NCI-H1105 treated with DMSO at 0.1 percent for 48 hours (cell line): ENCODE measurements at places on chromosomes 7 and 10.

DNA sequence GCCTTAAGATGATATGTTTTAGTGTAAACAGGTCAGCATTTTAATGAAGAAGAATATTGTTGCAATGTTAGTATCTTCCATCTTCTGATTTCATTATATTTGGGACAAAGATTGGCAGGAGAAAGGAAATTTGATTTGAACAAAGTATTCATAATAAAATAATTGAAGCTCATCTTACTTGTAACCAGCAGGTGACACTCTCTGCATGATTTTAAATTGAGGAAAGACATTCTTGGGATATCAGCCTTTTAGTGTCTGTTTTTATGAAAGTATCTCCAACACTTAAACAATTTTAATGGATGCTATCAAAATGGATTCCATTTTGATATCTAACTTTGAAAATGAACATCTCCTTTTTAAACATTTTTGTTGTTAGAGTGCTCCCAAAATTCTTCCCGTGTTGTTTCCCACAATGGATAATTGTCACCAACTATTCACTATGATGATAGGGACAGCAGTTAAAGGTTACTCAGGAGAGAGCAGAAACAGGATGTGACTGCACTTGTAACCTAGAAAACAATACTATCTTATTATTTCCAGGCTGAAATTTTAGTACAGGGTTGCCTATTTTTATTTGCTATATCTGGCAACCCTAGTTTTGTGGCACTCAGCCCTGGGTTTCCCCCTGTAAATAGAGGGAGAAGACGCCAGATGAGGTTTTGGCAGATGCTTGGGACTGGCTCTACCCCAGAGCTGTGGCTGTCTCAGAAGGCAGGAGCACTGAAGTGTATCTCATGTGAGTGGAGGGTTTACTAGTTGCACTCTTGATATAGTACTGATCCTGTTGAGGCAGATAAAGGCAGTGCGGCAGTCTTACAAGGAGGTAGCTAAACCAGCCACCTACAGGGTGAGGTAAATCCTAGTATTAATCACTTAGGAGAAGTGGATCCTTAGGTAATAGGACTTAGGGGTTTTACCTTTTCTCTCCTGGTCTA, 31.0 kb upstream of the ABCB4 start:
- DNase-seq, result peak; percentile 25

- no peak for DNase-seq
Observed at GRCh38 chr10:36177071-36177470, 535.0 kb upstream of the FZD8 start.

GRCh38 chr10:70461397-70462348, 16.9 kb upstream of the PALD1 start:
- DNase-seq, result peak; percentile 27

GRCh38 chr7:76165106-76165972, 36.4 kb upstream of the SRRM3 start:
- DNase-seq, result no peak

DNA sequence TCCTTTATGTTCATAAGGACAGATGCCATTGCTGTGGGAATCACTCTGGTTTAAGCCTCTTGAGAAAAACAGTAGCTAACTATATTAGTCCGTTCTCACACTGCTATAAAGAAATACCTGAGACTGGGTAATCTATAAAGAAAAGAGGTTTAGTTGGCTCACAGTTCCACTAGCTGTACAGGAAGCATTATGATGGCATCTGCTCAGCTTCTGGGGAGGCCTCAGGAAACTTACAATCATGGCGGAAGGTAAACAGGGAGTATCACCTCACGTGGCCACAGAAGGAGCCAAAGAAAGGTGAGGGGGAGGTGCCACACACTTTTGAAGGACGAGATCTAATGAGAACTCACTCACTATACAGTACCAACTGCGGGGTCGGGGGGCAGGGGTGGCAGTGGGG, 2.9 kb upstream of the CAV2 start:
- DNase-seq, result no peak
